ENCODE measurements at places on chromosomes 6 and 20.

GRCh38 chr6:74404366-74404765 is 708.4 kb downstream of the CD109 start:
- no peak for DNase-seq

DNA sequence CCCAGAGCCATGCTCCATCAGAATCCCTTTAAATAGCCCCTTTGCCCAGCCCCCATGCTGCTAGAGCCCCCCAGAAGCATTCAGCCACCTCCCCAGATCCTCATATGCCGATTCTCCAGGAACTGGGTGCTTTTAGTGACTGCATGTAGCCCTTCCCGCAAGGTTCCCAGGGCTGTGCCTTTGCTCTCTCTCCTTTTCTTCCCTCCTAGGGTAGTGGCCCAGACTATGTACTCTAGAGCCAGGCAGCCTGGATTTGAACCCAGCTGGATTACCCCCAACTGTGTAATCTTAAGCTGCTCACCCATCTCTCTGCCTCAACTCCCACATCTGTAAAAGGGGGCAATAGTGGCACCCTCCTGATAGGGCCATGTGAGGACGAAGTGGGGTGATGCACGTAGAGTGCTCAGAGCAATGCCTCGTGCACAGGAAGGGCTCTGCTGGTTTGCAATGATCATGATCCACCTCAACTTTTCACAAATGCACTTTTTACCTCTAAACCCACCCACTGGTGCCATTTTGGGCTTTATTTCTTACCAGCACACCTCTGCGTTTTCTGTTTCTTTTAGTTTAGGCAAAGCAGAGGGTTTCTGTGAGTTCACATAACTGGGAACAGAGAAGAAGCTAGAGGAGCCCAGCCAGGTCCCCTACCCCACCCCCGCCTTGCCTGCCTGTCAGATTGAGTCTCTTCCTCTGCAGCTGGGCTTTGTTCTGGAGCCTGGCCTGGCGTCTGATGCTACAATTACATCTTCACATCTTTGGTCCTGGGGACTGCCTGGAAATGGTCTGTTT is 396.5 kb downstream of the RNGTT start:
- no peak for DNase-seq

- no peak for DNase-seq
Observed at GRCh38 chr20:53708129-53708968, 114.7 kb upstream of the ZNF217 start.

DNA sequence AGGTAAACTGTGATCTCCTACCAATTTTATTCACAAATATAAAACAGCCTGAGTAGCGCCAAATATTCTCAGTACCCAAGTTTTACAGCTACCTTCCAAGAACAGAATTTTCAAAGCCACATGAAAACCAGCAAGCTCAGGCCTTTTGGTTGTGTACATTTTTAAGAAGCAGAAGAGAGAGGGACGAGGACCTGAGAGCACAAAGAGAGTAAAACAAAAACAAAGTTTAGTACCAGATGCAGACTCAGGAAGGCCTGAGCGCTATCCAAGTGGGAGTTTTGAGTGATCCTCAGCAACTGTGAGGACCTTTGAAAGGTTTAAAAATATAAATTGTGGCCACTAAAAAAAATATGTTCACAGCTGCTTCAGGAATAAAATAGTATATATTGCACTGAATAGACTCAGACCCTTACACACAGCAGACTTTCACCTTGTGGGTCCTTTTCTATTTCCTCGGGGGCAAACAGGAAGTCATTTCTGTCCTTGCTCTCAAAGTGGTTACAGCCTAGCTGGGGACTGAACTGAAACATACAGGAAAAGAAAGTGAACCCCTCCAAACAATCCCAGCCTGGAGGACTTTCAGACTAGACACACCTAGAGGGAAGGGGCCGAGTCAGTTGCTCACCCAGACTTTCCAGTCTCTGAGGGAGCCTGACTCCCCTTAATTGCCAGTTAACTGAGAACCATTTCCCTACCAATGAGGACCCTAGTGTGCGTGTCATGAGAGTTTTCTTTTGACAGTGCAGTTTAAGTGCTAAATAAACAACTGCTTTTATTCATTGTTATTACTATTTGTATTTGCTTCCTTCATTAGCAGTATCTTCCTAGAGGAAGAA is 48.5 kb upstream of the NT5E start:
- no peak for DNase-seq

- no peak for DNase-seq
Observed at GRCh38 chr6:168884050-168884645, 369.5 kb downstream of the THBS2 start.

DNA sequence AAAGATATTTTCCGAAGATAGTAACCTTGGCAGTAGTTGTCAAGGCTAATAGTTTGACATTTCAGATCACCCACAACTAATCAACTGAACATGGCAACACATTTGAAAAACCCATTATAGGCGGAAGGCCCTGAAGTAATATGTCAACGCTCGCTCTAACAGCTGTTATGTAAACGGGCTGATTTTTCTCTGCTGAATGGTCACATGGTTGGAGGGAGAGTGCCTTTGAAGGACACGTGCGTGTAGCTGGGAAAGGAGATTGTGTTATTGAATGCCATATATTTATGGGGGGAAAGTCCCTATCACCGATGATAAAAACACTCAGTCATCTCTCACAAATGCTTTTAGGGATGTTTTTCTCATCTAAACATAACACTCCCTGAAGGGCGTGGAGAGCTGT is 160.0 kb upstream of the RALGAPA2 start:
- DNase-seq = no peak

GRCh38 chr20:52766645-52767435 is 205.3 kb upstream of the TSHZ2 start:
- no peak for DNase-seq

GRCh38 chr20:24777746-24778145 is 171.3 kb upstream of the CST7 start:
- DNase-seq = no peak

GRCh38 chr20:51386586-51386985 is 155.9 kb downstream of the NFATC2 start:
- no peak for DNase-seq

GRCh38 chr20:36998652-36999051 is 47.1 kb upstream of the SAMHD1 start:
- no peak for DNase-seq

DNA sequence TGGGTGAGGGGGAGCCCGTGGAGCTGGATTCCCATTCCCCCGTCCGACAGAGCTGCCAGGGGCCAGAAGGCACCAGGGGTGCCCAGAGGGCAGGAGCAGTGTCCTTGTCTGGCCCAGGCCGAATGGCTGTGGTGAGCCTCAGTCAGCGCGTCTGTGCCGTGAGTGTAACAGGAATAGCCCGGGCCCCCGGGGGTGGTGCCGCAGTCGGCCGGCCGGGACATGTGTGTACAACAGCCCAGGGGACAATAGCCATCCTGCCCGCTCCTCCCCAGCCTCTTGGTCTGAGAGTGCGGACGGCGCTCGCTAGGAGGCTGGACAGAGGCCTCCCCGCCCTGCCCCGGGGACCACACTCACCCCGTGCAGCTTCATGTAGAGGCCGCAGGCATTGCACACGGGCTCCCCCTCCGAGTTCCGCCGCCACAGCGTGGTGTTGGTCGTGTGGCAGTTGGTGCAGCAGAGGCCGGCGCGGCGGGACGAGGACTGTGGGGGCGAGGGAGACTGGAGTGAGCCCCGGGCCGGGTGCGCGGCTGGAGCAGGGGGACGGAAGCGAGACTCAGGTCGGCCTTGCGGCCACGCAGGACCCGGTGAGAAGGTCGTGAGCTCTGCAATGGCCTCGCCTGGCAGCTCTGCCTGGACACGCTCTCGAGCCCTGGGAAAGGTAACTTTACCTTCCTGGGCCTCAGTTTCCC is 9.6 kb downstream of the GATA5 start:
- DNase-seq = no peak

DNA sequence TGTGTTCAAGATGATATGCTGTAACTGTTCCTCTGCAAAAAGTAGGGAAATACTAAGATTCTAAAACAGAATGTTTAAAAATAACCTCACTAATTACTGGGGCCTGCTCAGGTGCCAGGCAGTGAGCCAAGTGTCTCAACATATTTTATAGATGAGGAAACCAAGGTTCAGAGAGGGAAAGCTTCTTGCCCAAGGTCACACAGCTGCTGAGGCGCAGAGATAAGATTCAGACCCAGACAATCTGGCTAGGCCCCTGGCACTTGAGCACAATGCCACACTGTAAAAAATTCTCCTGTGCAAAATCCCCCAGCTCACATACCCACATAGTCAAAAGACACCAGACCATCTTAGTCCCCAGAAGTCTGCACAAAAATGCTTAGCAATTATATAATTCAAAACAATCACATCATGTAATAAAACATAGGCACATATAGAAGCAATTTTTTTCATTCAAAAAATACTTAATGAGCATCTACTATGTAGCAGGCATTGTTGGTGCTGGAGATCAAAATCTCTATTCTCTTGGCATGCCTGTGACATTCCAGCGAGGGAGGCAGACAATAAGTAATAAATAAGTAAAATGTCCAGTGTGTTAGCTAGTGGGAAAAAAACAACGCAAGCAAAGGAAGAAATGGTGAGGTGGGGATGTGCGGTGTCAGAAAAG is 10.3 kb downstream of the PREX1 start:
- DNase-seq = no peak

- DNase-seq = no peak
Observed at GRCh38 chr6:105949869-105950268, 136.3 kb upstream of the PRDM1 start.

- no peak for DNase-seq
Observed at GRCh38 chr6:2615251-2615650, 135.5 kb downstream of the MYLK4 start.

GRCh38 chr6:30357678-30358540 is 13.0 kb downstream of the RPP21 start:
- peak; percentile 46 for DNase-seq

DNA sequence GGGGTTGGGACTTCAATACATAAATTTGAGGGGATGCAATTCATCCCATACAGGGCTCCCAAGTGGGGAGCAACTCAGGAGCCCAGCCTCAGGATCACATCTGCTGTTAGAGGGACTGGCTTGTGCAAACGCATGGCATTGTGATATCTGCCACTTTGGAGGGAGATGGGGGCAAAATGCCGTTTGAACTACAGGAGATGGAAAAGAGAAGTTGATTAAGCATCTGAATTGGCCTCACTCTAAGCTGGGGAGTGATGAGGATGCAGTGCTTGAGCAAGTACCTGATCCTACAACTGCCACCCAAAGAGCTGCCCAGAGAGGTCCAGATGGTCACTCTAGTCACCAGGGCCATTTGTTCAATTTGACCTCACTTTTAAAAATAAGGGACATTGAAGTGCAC is 2.0 kb downstream of the LY86 start:
- DNase-seq = no peak

GRCh38 chr20:37901654-37902503 is 1.0 kb upstream of the VSTM2L start:
- no peak for DNase-seq

DNA sequence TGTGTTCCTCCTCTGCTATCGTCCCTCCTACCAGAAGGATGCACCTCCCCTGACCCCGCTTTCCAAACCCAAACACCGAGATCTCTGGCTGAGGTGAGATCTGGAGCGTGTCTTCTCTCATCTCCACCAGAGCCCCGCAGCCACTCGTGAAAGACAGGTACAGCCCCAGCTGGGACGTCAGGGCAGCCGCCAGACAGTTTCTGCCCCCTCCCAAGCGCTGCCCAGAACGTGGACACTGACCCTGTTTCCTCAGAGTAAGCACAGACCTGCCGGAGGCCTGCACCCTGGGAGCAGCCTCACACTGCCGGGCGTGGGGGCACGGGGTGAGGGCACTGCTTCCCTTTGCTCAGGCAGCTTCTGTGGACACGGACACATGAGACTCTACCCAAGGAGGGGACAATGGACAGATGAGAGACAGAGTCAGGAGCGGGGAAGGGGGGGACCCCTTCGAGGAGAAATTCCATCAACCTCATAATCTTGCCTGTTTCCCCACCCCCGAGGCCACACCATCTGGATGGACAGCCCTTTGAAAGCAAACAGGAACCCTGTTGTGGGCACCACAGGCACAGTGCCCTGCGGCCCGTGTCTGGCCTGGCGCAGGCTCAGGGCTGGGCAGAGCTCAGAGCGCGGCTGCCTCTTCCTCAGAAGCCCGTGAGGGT is 210.6 kb downstream of the DLL1 start:
- no peak for DNase-seq

GRCh38 chr6:21915707-21916260 is 322.2 kb downstream of the SOX4 start:
- no peak for DNase-seq

GRCh38 chr6:38512211-38512610 is 127.5 kb downstream of the BTBD9 start:
- no peak for DNase-seq

DNA sequence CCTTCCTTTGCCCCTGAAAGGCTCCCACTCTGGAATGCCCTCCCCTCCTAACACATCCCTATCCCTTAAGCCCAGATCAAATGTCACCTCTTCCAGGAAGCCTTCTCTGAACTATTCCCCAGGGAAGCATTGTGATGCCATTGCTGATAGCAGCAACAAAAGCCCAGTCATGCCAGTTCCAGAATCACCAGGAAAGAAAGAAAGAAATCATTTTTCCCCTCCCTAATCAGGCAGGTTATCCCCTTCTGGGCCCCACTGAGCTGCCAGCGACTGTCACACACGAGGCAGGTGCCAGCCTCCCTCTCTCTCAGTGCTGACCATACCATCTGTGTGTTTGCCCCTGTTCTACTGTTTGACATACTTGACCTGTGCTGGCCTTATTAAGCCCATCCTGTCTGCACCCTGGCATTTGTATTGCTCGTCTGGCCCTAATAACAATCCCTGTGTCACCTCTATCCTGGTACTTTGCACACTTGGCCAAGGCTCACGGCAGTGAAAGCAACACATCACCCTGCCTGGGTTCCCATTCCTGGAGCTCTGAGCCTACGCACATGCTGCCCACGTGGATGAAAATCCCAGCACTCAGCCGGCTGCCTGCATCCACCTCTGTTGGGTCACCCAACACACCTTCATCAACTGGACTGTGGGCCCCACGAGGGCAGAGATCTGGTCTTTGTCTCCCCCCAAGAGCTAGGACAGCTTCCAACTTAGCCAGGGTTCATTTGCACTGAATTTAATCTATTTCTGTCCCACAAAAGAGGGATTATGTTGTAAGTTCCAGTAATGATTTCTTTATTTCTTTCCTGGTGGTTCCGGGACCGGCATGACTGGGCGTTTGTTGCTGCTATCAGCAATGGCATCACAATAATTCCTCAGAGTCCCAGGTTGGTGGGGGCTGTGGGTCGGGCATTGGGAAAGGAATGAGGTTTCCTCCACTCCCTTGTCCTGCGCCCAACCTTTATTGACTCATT is 5.3 kb upstream of the BPIFB1 start:
- DNase-seq = no peak

DNA sequence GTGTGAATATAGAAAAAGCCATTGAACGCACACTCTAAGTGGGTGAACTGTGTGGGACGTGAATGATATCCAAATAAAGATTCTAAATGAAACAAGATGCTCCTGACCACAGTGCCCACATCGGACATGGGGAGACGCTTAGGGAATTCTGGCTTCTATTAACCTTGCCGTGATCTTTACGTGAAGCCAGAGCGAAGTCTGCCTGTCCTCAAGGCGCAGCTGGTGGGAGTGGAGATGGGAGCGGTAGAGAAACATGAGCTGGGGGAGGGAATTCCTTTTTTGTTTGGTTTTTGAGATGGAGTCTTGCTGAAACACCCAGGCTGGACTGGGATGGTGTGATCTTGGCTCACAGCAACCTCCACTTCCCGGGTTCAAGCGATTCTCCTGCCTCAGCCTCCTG is 46.0 kb downstream of the VSTM2L start:
- no peak for DNase-seq

- no peak for DNase-seq
Observed at GRCh38 chr20:36885356-36885755, 9.4 kb downstream of the TLDC2 start.

GRCh38 chr6:20991910-20992309 is 457.7 kb downstream of the CDKAL1 start:
- DNase-seq = no peak

GRCh38 chr6:127120023-127120786 is 1.7 kb downstream of the RSPO3 start:
- DNase-seq = peak; percentile 46
